IPS DF 19.7 (cell line): ENCODE measurements at places on chromosomes 7 and 10.

DNA sequence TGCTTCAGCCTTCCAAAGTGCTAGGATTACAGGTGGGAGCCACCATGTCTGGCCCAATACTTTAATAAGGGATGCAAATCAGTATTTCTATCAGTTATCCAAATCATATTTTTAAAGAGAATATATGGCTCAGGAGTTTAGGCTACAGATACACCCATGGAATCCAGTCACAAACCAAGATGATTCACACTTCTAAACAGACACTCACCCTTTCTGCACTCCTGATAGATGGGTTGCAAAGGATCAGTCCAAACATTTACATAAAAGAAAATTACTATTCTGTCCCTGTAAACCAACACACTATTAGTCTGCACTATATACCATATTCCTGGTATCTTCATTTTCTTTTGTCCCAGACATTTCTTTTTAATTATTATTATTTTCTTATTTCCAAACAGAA, 2.2 kb downstream of the MORN4 start:
- no peak for DNase-seq

DNA sequence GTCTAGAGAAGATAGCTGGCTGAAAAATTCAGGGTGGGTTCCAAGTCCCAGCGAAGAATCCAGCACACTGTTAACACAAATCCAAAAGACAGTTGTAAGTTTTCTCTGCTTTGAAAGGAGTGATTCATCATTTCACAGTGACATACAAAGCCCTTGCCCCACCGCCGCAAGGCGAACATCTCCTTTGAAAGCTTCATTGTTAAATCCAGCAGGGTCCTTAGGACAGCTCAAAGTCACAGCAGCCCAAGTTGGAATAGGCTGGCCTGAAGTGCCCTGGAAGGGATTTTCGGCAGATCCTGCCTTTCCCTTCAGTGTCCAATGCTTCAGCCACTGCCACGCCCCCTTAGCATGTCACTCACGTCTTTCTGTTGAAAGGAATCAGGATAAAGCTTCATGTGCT, 526.1 kb downstream of the CALN1 start:
- no peak for DNase-seq

- DNase-seq: no peak
Observed at GRCh38 chr7:25068502-25069213, 56.4 kb downstream of the CYCS start.

GRCh38 chr7:24151944-24152343, 132.0 kb upstream of the NPY start:
- DNase-seq: no peak

- no peak for DNase-seq
Observed at GRCh38 chr7:11206177-11206899, 232.7 kb downstream of the PHF14 start.

DNA sequence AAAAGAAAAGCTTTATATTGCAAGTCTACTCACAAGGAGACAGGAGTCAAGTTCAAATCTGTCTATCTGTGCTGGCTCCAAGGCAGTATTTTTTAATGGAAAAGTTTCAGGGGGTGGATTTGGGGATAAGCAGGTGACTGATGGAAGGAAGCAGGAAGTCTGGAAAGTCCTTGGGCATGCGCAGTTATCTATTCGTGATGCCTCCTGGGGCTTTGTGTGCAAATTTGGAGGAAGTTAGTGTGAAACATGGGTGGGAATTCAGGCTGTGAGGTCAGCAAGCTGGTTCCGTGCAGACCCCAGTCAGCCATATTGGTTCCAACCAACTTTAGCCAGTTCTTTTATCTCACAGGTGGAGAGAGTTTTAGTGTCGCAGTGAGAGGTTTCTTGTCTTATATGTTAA, 140.0 kb downstream of the FRMD4A start:
- DNase-seq: no peak

DNA sequence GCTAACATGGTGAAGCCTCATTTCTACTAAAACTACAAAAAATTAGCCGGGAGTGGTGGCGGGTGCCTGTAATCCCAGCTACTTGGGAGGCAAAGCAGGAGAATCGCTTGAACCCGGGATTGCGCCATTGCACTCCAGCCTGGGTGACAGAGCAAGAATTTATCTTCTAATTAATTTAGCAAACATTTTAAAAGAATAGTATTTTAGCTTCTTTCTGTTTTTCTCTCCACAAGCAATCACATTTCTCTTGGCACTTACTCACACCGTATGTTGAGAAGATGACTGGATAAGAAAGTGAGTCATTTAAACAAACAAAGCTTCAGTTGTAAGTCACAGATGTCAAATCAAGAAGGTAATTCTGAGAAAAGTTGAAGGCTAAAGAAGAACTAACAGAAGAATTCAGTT, 264.0 kb downstream of the ARL4A start:
- DNase-seq: no peak

DNA sequence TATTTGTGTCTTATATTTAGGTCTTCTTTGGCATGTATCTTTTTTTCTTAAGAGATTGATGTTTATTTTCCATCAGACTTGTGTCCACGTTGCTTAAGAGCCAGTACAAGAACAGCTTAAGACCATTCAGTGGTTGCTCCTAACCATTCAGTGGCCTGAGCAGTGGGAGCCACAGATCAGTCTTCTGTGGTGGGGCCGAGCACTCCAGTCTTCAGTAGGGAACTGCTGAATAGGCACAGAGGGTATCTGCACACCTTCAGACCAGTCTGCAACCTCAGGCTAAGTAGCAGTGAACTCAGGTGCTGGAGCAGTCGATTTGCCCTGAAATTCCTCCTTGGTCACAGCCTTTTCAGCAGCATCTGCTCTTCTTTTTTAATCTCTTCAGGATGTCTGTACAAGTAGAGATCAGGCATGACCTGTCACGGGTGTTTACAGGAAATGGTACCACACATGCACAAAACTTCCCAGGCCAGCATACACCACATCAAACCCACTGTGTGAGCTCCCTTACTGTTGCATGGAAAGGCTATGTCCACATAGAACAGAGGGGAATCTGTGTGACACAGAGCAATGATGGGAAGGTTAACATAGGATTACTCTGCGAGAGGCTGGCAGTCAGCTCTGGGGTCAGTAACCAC, 51.5 kb downstream of the FAM107B start:
- DNase-seq: no peak

GRCh38 chr7:7693881-7694280, 24.5 kb downstream of the RPA3 start:
- DNase-seq: no peak

DNA sequence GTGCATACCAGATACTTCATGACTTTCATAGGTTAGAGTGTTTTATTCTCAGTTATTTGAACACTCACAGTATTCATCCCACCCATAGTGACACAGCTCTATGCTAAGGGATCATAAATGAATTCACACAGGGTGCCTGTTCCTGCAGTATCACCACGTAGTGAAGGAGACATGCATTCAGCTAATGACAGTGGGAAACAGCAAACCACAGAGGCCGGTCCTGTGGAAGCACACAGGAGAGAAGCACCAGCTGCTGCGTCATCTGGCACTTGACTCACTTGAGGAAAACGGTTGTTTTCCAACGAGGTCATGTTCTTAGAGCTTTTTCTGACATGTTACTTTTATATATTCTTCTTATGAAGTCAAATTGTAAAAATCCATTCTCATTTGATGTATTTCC, 73.0 kb downstream of the UBE3C start:
- DNase-seq: no peak

- DNase-seq: no peak
Observed at GRCh38 chr10:18582803-18583202, 68.6 kb downstream of the NSUN6 start.

DNA sequence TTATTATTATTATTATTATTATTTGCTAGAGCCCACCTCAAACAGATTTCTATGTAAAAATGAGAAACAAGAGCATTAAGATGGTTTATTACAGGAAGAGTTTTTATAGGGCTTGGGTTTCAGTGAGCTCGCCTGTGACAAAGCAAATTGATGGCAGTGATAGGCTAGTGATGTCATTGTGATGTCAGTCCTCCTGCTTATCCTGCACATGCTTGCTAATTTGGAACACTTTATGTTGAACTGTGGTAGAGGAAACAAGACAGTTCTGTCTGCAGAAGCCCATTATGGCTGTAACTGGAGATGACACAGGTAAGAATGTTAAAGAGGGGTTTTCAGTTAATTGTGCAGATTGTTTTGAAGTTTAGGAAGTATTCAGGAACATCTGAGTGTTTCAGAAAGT, 68.3 kb downstream of the CREM start:
- no peak for DNase-seq

DNA sequence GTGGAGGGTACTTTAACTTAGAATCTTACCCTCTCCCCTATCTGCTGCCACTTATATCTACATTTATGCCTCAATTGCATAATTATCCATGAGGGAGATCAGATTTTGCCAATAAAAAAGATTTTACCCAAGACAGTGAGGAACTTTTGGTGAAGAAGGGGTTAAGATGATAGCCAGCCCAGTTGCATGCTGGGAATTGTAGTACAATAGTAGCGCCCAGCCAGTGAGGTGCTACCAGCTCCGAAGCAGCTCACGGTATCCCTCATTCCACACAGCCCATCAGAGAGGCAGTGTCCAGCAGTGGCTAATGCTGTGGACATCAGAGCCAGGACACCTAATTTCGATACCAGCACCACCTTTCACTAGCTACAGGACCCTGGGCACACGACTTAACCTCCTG, 5.9 kb upstream of the LGI1 start:
- peak; percentile 25 for DNase-seq

DNA sequence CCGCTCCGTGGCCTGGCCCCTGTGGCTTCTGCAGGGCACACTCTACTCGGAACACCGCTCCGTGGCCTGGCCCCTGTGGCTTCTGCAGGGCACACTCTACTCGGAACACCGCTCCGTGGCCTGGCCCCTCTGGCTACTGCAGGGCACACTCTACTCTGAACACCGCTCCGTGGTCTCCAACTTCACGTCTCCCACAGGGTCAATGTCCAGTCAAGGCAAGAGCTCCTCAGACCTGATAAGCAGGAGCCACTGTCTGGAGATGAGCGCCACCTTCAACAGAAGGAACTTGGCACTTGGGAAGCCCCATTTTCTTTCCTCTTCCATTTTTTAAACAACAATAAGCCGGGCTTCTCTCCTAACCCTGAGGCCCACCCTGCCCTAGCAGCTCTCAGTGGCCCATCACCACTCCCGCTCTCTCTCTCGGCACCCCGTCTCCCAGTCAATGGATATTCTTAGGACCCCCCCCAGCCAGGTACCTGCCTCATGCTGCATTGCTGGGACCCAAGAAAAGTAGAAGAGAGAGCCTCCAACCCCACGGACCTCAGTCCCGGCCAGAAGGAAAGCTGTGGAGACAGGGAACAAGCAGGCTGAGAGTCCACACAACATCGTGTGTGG, 56.3 kb downstream of the PRKAG2 start:
- DNase-seq: no peak

GRCh38 chr10:115001506-115002381, 63.7 kb downstream of the TRUB1 start:
- DNase-seq: no peak

GRCh38 chr10:3963191-3963673, 178.2 kb upstream of the KLF6 start:
- DNase-seq: no peak

- DNase-seq: no peak
Observed at GRCh38 chr7:44277851-44278250, 47.5 kb downstream of the CAMK2B start.

DNA sequence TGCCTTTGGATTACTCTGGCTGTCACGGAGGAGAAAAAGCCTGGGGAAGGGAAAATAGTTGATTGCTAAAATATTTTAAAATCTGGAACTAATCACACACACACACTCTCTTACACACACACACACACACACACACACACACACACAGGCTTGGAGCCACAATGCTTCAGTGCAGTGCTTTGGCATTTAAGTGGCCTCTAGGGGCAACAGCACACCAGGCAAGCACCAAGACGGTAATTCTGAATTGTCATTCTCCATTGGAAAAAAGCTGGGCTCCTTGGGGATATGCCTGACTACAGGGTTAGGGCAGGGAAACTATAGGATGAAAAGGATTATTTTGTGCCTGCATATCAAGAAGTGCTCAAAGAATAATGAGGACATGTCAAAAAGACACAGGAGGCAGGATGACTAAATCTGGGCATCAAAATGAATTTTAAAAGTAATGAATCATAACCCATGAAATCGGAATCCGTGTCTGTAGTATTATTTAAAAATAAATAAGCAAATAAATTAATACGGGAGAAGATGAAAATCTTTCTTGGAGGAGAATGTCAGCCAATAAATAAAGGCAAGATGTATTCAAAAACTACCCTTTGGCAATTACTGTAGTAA, 30.4 kb upstream of the DDC start:
- DNase-seq: peak; percentile 52

DNA sequence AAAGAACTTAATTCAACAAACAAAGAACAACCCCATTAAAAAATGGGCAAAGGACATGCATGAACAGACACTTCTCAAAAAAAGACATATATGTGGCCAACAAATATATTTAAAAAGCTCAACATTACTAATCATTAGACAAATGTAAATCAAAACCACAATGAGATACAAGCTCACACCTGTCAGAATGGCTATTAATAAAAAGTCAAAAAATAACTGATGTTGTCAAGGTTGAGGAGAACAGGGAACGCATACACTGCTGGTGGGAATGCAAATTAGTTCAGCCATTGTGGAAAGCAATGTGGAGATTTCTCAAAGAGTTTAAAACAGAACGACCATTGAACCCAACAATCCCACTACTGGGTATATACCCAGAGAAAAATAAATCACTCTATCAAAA, 19.1 kb downstream of the ZFAND4 start:
- no peak for DNase-seq

- no peak for DNase-seq
Observed at GRCh38 chr10:3203016-3203811, 30.6 kb upstream of the PITRM1 start.

- DNase-seq: no peak
Observed at GRCh38 chr7:27533652-27534081, 129.0 kb downstream of the HIBADH start.

- no peak for DNase-seq
Observed at GRCh38 chr10:128092454-128092853, 33.8 kb downstream of the MKI67 start.

GRCh38 chr10:78975926-78976325, 92.8 kb upstream of the ZMIZ1 start:
- DNase-seq: no peak

- no peak for DNase-seq
Observed at GRCh38 chr10:104406715-104407650, 53.4 kb downstream of the CFAP58 start.

GRCh38 chr10:79133416-79133815, 64.7 kb downstream of the ZMIZ1 start:
- DNase-seq: no peak

GRCh38 chr10:74708246-74708645, 118.2 kb upstream of the KAT6B start:
- DNase-seq: no peak

- no peak for DNase-seq
Observed at GRCh38 chr10:74081941-74082718, 68.5 kb downstream of the AP3M1 start.

DNA sequence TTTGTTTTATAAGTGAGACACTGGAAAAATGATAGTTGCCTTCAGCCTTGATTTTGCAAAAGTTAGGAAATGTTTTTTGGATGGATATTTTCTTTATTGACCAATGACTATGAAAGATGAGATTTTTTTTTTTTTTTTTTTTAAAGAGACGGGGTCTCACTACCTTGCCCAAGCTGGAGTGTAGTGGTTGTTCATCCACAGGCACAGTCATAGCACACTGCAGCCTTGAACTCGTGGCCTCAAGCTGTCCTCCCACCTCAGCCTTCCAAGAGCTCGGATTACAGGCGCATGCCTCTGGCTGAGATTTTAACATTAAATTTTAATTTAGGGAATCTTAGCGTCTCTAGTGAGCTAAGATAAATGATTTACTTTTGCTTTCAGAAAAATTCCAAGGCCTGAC, 66.2 kb downstream of the LOXL4 start:
- DNase-seq: no peak

GRCh38 chr7:48046458-48046857, 11.1 kb downstream of the C7orf57 start:
- no peak for DNase-seq

- DNase-seq: no peak
Observed at GRCh38 chr10:71045204-71045809, 156.9 kb upstream of the PCBD1 start.
